ENCODE measurements at places on chromosomes 2 and 18.

DNA sequence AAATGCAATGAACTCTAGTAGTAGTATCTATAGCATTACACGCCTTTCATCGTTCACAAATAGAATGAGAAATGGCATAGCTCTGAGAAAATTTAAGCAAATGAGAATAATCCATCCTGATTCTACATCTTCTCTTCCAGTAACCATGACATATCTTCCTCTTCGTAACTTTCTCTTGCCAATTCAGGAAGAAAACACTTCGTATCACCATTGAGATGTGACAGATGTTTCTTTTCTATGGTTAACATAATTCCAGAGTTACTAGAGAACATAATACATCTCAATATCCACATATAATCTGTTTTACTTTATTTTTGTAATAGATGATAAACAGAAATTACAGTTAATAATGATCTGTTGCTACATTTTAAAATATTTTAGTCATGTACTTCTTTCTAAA lies 1527.4 kb downstream of the LRP1B start:
- DNase-seq = no peak

DNA sequence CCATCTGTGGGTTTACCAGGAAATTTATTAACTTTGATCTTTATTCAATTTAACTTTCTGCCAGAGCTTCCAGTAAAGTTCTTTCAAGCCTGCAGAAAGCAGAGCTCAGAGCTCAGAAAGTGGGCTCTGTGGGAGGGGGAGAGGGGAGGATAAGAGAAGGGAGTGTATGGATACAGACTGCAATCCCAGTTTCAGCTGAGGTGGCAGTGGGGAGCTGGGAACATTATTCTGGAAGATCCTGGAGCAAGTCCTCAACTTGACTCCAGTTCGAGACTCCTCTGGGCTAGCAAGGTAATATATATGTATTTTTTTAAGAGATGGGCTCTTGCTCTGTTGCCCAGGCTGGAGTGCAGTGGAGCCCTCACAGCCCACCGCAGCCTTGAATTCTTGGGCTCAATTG lies 108.9 kb upstream of the NABP1 start:
- DNase-seq = no peak

- DNase-seq = no peak
Measured at GRCh38 chr2:162838136-162838497, 450 bp downstream of the KCNH7 start.

- DNase-seq = no peak
Measured at GRCh38 chr18:30775629-30776028, 266.9 kb downstream of the DSC3 start.

GRCh38 chr2:16281451-16282335 lies 341.3 kb downstream of the MYCN start:
- no peak for DNase-seq

GRCh38 chr18:48186861-48187260 lies 222.3 kb downstream of the ZBTB7C start:
- DNase-seq = no peak

DNA sequence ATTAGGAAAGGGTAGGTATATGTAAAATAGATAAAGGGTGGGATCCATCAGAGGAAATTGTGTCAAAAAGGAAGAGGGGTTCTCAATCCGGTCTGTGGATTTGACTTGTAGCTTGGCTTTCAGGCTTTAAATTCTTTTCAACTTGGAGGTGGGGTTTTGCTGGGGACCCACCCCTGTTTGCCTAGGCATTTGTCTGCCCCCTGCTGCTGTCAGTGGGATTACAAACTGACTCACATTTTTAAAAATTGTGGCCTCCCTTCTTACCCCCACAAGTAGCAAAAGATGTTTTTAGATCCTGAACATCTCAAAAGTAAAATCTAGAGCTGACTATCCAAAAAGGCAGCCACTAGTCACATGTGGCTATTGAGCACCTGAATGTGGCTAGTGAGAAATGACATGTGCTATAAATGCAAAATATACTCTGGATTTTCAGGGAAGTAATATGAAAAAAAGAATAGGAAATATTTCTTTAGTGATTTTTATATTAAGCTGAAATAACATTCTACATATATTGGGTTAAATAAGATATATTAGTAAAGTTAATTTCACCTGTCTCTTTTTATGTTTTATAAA lies 178.9 kb downstream of the GFPT1 start:
- no peak for DNase-seq

DNA sequence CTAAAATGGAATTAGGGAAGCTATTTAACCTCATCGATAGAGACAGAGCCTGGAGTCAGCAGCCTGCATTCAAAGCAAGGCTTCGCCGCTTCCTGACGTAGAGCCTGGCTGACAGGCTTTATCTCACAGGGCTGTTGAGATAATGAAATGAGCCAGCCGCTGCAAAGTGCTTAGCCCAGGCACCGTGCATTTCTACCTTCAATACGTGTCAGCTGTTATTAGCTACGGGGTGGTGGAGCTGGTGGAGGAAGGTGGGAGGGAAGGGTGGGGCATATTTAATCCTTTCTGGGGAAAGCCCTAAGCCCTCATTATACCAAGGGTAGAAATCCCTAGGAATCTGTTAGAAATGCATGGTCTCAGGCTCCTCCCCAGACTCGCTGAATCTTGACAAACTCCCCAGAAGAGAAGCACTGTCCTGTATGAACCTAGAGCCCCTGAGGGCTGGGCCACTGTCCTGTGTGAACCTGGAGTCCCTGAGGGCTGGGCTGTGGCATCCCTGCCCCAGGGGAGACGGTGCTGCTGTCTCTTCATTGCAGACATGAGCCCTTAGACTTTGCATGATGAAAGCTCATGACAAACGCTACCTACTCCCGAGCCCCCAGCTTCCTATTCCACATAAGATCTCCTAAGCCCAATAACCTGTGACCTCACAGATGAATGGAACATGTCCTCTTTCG lies 72.4 kb downstream of the ALPK2 start:
- no peak for DNase-seq

DNA sequence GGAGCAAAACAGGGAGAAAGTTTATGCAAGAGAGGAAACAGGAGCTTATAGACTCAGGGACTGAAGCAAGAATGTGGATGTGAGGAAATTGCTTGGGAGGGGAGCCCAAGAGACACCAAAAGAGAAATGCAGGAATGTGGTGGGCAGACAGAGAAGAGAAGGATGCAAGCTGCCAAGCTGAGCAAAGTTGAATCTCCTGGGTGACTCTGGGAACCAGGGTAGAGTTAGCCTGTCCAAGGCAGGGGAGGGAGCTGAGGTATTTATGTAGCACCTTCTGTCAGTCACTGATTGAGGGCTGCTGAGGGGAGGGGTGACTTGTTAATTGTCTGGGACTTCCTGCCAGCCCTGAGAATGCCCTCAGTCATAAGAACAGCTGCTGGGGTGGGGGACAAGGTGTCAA lies 464.3 kb downstream of the NBAS start:
- no peak for DNase-seq

- DNase-seq = no peak
Measured at GRCh38 chr2:241906826-241907570, 37.5 kb downstream of the RTP5 start.

DNA sequence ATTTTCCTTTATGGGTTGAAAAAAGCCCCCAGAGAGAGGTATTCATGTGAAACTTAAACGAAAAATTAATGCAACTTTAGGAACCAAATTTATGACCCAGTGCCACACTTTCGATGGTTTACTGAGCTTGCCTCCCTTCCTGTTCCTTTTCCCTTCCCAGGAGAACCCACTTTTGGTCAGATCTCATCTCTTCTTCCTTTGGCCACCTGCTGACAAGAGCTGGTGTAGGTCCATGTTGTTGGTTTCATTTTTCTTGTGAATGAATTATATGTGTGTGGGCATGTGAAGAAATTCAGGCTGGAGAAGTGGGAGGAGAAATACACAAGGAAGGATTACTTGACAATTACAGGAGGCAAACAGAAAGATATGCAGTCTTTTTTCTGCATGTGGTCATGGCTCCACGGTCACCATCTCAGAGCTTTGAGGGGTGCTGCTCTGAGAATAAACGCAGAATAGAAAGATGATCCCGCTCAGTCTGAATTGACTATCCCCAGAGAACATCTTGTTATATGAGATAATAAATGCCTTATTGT lies 111.3 kb upstream of the TCF4 start:
- DNase-seq = no peak

- no peak for DNase-seq
Measured at GRCh38 chr2:140586379-140586778, 1544.4 kb downstream of the LRP1B start.

DNA sequence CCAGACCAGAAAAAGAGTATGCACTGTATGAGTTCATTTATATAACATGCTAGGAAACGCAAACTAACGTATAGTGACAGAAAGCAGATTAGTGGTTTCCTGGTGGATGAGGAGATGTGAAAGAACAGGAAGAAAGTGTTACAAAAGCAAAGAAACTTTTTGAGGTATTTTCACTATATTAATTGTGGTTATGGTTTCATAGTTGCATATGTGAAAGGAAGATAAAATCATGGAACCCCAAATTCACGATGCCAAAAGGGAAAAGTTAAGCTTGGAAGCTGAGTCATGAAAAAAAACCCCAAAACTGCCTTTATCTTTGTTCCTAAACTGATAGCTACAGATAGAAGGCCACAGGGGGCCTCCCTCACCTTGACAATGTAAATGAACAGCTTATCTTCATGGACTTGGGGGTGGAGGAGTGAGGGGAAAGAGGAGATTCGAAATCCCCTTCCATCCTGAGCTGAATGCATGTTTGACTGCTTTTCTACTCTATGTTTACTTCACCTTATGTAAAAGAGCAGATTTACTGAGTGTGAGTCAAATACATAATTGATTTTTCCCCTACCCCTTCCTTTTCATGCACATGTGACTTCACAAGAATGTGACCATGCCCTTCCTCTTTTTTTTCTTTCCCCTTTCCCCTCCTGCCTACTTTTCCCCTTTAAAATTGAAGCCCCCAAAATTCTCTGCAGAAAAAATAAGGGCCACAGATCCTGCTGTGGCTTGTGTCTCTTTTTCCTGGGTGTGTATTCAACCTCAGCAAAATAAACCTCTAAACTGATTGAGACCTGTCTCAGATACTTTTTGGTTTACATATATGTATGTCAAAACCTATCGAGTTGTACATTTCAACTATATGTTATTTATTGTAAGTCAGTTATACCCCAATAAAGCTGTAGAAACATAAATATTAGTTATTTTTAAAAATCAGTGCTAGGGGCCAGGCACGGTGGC lies 100.1 kb upstream of the TLK1 start:
- DNase-seq = no peak

GRCh38 chr18:58104096-58104495 lies 60.1 kb downstream of the NEDD4L start:
- DNase-seq = no peak

DNA sequence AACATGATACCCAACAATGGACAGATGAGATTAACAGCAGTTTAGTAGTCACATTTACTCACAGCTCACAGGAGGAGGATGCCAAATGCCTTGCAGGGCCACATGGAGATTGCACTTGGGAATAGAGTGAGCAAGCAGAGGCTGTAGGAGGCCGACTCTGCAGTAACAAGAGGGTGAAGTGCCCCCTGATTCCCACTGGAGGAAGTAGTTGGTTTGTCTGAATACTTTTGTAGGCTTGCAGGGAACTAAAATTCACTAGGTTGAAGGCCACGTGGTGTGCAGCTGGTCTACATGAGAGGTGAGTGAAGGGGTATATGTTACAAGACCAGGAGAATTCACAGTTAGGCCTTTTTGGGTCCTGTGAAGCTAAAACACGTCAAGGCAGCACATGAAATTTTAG lies 419.3 kb upstream of the TNP1 start:
- DNase-seq = no peak

GRCh38 chr2:109322111-109322510 lies 193.1 kb downstream of the SH3RF3 start:
- no peak for DNase-seq

GRCh38 chr2:82650038-82650437 lies 1809.0 kb downstream of the SUCLG1 start:
- no peak for DNase-seq

DNA sequence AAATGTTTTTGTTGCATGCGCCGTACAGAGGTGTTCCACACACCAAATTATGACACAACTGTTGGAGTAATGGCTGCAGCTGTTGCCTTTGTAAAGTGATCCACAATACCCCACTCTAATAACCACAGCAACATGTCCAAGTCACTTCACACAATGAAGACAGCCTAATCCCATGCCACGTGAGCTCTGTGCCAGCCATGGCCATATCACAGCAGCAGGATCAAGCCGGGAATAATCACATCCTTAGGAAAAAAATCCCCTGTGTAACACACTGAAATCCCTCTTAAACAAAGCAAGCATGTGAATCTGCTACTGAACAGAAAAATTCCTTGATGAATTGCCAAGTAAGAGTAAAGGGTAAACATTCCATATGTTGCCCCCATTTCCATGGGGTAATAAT lies 179.5 kb upstream of the PARD3B start:
- DNase-seq = no peak

- no peak for DNase-seq
Measured at GRCh38 chr2:18066894-18067293, 188.4 kb downstream of the KCNS3 start.

DNA sequence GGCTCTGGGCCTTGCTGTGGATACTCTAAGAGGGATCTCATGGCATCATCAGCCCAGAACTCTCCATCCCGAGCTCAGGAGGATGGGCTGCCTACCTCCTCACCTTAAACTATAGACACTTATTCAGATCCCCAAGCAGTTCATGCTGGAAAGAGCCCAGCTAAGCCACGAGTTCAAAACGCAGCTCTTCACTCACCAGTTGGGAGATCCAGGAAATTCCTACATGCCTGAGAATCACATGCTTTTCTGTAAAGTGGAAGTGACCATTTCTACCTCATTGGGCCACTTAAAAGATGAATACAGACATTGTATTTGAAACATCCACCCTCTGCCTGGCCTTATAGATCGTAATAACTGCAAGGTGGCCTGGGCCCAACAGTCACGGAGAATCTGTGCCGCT lies 6.6 kb downstream of the ATOH8 start:
- no peak for DNase-seq

DNA sequence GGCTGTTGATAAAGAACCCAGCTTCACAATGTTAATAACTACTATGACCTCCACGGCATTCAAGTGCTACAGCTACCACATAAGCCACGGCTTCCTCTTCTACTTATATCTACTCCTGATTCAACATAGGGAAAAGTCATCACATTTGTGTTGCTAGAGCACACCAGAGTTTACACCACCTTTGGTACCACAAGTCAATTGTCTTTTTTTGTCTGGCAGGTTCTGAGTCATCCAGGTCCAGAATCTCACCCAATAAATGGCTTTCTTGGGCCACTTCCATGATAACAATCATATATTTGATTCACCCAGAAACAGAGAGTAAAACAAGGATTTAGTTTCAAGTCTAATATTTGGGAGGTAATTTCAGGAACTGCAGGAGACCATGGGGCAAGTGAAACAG lies 480.2 kb downstream of the TMX3 start:
- no peak for DNase-seq

- DNase-seq = no peak
Measured at GRCh38 chr18:50369672-50370071, 5.2 kb upstream of the SKA1 start.

- DNase-seq = no peak
Measured at GRCh38 chr2:82539280-82539621, 1919.8 kb downstream of the SUCLG1 start.

GRCh38 chr2:8445580-8445979 lies 236.3 kb upstream of the ID2 start:
- no peak for DNase-seq

DNA sequence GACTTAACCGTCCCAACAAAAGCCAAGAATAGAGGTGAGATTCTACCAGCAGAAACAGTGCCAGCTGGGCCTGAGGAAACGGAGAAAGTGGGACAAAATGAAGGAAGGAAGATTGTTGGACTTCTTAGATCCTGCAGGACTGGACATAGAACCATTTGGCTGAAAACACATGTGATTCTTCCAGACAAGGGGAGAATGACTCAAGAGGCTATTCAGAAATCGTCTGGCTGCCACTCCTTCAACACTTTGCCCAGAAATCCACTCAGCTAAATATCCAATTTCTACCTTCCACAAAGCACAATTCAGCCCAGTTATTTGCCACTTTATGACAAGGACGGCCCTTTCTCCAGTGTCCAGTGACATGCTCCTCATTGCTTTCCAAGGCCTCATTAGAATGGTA lies 61.6 kb downstream of the SNORC start:
- DNase-seq = no peak

Measured in progenitor cell of endocrine pancreas (in vitro differentiated cells).